ENCODE measurements at places on chromosomes 16 and 17. TPM values are rescaled to one million over a fixed set of nuclear protein-coding genes. Genes with fewer than 3 reads are reported as not detected.
A peak's percentile ranks its signal among the peaks of the same experiment; 100 is the strongest.

- H3K27me3 ChIP-seq, result no peaks in the 10 kb centered on the region
- DNase-seq, result no peak
- no peak overlapping the region for H3K4me3 ChIP-seq
- H3K27ac ChIP-seq, result no peak overlapping the region
Observed at GRCh38 chr17:12097326-12097725, 76.6 kb downstream of the MAP2K4 start.

GRCh38 chr16:56362706-56363105 is 62.6 kb downstream of the AMFR start:
- no peak overlapping the region for H3K27ac ChIP-seq
- no peak overlapping the region for H3K4me3 ChIP-seq
- no peak for DNase-seq

DNA sequence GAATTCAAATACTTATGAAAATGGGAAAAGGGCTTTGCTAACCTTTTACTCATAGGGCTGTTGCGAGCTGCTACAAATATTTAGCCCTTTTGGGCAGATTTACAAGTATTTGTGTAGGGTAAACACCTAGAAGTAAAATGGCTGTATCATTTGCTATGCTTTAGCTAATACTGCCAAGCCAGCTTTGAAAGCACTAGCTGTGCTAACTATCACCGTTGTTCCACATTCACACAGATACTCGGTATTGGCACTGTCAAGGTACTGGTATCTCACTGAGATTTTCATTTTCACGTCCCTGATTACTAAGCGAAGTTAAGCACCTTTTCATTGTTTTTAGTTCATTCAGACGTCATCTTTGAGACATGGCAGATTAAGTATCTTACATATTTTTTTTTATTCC is 84.8 kb downstream of the GLG1 start:
- DNase-seq, result no peak
- H3K4me3 ChIP-seq, result no peak overlapping the region
- no peaks in the 10 kb centered on the region for H3K27me3 ChIP-seq
- H3K4me1 ChIP-seq, result no peaks in the 10 kb centered on the region

GRCh38 chr17:64496348-64496785 is 487 bp downstream of the POLG2 start:
- peaks cover 43% of the 10 kb centered on the region for H3K36me3 ChIP-seq
- no peaks in the 10 kb centered on the region for H3K27me3 ChIP-seq
- H3K4me1 ChIP-seq, result no peaks in the 10 kb centered on the region
- DNase-seq, result no peak
- peak overlapping the region; percentile 67 for H3K4me3 ChIP-seq

- H3K4me3 ChIP-seq, result peak overlapping the region; percentile 96
- H3K27me3 ChIP-seq, result no peaks in the 10 kb centered on the region
- no peaks in the 10 kb centered on the region for H3K4me1 ChIP-seq
- peak overlapping the region; percentile 97 for H3K27ac ChIP-seq
- peaks cover under 1% of the 10 kb centered on the region for H3K36me3 ChIP-seq
Observed at GRCh38 chr16:24540602-24541210, 1.3 kb downstream of the RBBP6 start.

Gene ZNF771
- total RNA-seq, result 9.6 TPM

Gene SLC13A2
- not detected for total RNA-seq

Gene CYGB
- total RNA-seq, result 3.7 TPM

Gene TBC1D3K
- total RNA-seq, result not detected

Gene TP53TG3
- total RNA-seq, result not detected

Gene FOXJ1
- 4.9 TPM for total RNA-seq
